AG04449 (cell line): ENCODE measurements at places on chromosomes 1 and 21.

DNA sequence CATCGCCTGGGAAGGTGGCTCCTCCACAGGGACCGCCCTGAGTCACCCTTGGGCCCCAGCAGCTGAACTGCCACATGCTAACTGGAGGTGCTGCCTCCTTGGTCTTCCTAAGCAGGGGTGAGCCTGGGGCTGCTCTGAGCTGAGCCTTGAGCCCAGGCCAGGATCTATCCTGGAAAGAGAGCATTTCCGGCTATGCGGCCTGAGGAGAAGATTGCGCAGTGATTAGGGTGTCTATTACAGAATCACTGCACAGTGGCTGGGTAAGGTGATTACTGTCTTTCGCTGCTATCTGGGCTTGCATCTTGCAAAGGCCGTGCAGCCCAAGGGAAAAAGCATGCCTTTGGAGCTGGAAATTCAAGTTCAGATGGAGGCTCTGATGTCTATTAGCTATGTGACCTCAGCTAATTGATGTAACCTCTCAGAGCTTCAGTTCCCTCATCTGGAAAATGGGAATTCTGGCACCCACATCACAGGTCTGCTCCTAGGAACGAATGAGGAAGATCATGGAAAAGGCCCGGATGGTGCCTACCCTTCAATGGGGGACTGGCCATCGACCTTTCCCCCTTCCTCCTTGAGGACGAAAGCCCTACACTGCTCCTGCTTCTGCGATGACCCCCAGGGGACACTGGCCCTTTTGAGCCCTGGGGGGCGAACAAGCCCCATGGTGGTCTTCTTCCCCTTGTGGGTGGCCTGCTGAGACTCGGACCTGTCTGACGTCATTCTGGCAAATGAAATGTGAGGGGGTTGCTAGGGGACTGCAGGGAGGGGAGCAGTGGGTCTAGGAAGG, 38.0 kb downstream of the GPR161 start:
- DNase-seq = no peak

DNA sequence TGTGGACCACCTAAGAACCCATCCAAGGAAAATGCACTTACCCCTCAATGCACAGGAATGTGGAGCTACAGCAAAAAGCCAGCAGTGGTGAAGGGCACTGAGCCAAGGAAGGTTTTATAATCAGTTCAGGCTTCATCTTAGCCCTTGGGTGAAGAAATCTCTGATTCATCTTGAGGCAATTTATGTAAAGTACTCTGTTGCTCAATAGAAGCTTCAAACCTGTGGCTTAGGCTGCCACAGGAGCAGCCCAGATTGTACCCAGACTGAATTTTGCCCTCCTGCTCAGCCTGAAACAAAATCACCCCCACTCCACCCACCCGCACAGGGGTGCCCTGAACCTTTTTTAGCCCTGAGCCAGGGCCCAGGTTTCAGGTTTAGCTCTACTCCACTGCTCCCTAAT, at the start of gene S100A12:
TSS of gene S100A12 (minus strand) at position 111 of the 400 bp plus-strand sequence. CDS start 1,029 bp downstream, outside the sequence.
- DNase-seq = peak; percentile 53

- no peak for DNase-seq
Measured at GRCh38 chr1:69139007-69139406, 428.7 kb upstream of the LRRC7 start.

DNA sequence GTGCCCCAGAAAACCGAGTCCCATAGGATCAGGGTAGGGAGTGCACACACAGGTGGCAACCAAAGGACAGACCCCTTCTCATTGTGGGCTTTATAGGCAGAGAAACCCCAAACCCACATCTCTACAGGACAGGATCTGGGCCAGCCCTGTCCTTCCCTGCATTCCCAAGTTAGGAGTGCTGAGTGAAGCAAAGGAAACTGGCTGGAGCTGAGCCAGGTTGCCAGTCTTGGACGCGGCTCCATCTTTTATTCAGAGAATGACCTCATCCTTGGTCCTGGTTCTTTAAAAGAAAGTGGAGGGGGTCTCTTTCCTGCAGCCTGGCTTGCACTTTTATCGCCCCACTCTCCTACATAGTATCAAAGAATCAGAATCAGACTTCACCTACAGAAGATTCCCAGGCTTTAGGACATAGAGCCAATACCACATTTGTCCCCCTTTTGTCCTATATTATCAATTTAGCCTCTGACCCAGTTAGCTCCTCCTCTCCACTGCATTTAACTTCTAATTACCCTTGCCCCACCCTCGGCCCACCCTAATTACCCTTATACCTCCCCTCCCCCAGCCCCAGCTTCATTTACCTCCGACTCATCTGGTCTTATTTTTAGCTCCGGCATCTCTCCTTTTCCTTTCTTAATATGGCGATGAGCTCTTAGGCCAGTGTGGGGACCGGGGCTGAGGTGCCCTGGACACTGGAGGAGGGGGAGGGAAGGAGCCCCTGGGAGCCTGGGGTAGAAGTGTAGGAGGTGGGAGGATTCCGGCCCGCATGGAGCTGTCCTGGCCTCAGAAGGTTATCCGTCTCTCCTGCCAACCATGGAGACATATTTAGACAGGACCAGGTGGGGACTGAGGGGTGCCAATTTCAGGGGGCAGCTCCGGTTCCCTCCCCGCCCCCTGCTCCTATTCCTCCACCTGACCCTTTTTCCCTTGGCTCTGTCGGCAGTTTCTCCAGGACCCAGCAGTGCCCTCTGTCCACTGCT, at the start of gene CASQ1:
TSS of gene CASQ1 (plus strand) at position 927 of the 977 bp plus-strand sequence. CDS start 177 bp downstream, outside the sequence.
- DNase-seq = no peak

DNA sequence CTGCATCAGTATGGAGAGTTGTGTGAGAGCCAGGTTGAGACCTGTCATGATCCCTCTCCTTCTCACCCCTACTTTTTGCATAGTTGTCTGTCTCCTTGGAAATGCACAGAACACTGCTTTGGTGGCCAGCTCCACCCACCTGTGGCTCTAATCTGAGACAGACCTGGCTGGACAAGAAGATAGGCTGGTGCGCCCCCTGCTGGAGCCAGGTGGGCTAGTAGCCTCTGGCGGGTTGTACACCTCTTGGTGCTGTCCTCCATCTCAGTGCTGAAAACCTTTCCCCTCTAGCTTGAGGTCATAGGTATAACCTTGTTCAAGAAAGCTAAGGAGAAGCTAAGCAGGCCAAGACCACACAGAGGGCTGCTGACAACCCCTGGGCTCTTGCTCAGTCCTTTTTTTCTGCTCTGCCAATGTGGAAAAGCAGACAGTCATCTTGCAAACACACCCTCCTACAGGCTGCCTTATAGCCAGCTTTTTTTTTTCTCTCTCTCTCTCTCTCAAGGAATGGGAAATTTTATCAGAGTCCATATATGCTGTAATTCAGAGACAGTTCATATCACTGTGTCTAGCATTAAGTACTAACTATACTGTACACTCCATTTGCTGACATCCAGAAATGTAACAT, 58.8 kb upstream of the SPATA6 start:
- no peak for DNase-seq
